ENCODE measurements at places on chromosomes 11 and 22.

- DNase-seq, result no peak
These were observed 35.5 kb upstream of the TTC12 start for GRCh38 chr11:113278925-113279324.

DNA sequence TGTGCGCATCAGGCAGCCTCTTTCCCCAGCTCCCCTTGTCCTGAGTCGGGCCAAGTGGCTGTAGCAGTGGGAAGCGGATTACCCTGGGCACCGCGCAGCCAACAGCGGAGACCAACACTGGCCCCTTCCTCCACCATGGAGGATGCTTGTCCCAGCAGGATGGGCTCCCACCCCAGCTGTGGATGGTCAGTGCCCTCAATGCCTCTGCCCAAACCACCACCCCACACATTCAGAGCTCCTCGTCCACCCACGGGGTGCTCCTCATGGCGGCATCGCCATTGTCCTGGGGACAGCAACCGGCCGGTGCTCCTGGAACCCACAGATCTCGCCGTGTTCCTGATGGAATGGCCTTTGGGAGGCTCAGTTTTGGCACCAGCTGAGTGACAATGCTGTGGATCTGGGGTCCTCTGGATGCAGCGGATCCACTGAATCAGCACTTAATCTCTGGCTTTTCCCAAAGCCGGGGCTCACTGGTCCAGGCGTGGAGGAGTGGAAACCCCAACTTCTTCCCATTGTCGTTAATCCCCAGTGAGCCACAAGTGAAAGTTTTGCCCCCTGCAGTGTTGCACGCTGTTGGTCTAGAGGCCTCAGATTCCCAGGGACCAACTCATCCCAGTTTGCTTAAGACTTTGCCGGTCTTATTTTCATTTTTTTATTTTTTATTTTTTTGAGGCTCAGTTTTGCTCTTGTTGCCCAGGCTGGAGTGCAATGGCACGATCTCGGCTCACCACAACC, 4.1 kb upstream of the B4GALNT4 start:
- no peak for DNase-seq

DNA sequence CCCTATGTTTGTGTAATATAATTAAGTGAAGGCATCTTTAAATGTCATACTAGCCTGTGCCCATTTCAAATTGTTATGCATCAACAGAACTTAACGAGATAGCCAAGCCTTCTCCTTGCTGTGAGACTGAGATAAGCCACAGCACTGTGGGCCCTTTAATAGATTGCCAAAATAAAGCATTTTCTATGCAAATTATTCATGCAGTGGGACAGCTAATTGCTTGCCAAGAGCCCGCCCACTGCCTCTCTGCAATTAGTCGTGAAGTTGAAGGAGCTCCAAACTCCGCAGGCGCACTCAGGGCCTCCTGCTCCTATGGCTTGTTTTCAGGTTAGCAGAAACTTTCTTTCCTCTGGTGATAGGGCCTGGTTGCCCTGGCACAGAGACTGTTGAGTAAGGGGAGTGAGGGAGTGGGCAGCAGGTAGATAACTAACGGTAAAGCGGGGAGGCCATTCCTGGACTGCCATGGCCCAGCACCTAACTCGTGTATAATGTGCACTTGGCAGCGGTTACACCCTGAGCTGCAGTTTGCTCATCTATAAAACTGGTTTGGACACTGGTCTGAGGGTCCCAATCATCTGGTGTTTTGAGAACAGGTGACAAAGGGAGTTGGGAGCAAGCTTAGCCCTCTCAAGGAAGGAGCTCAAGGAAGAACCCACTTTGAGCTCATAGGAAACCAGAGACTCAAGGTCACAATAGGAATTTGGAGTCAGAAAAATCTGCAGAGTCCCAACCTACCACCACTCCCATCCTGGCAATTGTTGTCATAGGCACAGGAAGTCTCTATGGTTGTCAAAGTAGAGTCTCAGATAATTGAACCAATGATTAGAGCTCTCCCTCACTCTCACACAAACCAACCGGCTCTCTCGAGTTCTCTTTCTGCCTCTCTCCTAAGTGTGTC, 33.9 kb upstream of the RIC3 start:
- DNase-seq, result peak; percentile 11

GRCh38 chr11:12991426-12991825, 17.7 kb upstream of the RASSF10 start:
- no peak for DNase-seq

DNA sequence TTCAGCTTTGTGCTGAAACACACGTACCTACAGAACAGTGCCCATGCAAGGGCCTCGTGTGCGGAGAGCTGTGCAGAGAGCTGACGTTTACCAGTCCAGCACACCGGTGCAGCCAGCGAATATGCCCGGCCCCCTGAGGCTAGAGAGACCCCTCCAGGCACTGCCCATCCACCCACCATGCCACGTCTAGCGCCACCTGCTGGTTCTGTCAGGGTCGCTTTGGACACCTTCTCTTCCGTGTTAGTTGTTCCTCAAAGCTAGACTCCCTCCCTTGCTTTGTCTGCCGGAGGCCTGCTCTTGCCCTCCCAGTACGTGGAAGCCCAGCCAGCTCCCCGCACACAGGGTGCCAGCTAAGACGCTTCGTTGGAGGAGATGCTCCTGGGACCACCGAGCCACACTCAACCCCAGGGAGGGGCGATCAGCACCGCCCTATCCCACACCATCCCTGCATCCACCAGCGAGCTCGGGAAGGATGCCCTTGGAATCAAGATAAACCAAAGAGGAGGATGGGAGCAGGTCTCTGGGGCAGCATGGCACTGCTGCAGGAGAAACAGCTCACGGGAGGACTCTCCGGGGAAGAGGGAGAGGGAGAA, 43.4 kb downstream of the CPT1A start:
- no peak for DNase-seq

- DNase-seq, result peak; percentile 24
These were observed 13.5 kb downstream of the RHBDD3 start for GRCh38 chr22:29254286-29254660.

- DNase-seq, result no peak
These were observed 101.0 kb downstream of the ME3 start for GRCh38 chr11:86571273-86571948.

DNA sequence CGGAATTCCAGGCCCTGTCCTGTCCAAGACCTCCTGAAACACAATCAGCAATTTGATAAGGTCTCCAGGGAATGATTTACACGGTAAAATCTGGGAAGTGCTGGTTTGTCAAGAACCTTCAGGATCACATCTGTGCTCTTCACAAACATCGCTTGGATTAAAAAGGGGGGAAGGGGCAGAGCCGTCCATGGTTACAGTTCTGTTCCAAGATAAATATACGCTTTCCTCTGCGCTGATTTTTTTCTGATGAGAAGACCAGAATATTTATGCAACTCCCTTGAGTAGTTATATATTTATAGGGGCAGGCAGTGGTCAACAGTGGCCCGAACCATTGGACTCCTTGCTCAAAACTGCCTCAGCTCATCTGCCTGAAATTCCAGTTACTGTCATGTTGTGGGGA, 9.2 kb upstream of the APOL5 start:
- no peak for DNase-seq

DNA sequence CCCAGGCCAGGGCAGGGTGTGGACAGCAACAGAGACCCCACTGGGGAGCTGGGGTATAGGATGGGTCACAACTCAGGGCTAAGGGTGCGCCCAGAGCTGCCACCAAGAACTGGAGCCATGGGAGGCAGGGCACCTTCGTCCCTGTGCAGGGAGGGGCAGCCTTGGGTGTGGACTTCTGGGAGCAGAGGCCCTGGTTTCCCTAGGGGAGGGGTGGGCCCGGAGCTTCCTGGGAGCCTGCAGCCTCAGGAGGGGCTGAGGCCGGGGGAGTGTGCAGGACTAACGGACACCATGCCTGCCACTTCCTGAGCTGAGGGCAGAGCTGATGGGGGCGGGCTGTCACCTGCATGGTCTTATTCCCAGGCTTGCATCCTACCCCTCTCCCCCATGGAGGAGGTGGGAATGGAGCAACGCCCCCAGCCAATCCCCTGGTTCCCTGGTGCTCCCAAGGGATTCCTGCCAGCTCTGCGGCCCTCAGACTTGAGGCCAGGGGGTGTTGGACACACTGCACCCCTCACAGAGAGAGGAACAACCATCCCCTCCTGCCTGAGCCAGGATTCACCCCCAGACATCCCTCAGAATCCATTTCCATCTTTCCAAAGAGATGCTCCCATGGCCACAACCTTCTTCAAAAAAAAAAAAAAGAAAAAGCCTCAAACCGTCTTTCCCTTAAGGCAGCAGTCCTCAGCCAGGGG, 225.7 kb downstream of the CTTN start:
- DNase-seq, result no peak

GRCh38 chr22:44822534-44822933, 70.2 kb downstream of the ARHGAP8 start:
- DNase-seq, result no peak

DNA sequence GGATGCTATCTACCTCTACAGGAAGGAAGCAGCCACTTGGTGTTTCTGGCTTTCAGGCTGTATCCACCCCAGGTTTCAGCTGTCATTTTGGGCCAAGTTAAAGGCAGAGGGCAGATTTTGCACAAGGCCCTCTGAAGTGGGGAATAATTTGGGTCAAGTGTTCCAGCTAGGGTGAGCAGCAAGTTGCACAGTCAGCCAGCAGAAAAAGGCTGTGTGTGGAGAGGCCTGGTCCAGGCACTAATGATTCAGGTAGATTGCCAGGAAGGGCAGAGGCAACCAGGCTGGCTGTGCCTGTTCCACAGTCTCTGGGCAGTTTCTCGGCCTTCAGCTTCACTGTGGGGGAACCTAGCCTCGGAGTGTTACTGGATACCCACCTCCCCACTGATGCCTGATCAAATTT, 8.6 kb upstream of the ELF5 start:
- no peak for DNase-seq

GRCh38 chr22:45310331-45310976, 720 bp downstream of the FAM118A start:
- DNase-seq, result no peak

GRCh38 chr22:39223091-39223710, 21.6 kb downstream of the PDGFB start:
- DNase-seq, result no peak

DNA sequence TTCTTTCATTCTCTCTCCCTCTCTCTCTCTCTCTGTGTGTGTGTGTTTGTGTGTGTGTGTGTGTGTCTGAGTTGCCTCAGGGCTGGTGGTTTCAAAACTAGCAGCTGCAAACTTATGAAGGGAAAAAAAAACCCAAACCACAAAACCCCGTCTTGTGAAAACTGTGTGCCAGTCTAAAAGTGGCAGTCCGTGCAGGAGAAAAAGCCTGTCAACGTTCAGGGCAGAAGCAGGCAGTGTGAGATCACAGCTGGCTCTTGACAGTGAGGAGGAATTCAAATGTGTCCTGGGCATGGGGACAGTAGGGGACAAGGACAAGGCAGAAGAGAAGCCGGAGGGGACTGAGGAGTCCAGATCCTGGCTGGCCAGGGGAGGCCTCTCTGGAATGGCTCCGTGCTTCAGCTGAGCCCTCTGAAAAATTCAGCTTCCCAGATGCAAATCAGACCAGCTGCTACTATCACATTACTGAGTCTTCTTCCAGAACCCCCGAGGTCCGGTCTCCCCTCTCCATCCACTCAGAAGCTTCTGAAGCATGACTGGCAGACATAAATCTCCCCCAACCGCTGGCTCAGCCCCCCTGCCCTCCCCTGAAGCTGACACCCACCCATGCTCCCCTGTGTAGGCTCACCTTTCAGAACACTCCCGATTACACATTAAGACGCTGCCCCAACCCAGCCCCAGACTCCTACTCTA, 31.9 kb downstream of the FLI1 start:
- DNase-seq, result no peak

DNA sequence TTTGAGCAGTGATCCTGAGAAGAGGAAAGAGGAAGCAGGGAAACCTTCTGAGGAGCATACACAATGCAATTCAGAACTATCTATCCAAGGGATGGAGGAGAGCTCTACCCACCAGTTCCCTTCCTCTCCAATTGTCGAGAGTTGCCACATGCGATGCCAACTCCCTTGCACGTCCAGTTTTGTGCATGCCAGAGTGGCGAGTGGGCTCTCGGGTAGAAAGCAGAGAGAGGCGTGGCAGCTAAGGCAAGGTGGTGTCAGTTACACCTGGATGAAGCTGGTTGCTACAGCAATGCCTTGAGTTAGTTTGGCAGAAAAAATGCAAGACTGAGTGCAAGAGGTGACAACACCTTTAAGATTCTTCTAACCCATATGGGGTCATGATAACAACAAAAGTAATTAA, 420.4 kb upstream of the CCDC90B start:
- no peak for DNase-seq

- DNase-seq, result no peak
These were observed 47.5 kb upstream of the PICALM start for GRCh38 chr11:86116386-86116726.

DNA sequence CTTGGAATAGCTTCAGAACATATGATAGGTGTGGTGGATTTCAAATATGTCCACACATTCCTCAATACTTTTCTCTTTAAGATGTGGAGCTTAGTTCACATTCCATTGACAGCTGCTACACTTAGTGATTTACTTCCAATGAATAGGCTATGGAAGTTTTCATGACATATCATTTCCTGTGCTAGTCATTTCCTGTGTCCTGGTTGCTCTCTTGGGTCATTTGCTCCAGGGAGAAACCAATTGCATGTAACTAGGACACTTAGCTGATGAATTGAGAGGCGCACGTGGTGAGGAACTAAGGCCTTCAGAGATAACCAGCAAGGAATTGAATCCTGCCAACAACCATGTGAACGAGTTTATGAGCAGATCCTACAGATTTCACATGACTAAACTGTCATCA, 120.9 kb downstream of the SLC17A6 start:
- no peak for DNase-seq

DNA sequence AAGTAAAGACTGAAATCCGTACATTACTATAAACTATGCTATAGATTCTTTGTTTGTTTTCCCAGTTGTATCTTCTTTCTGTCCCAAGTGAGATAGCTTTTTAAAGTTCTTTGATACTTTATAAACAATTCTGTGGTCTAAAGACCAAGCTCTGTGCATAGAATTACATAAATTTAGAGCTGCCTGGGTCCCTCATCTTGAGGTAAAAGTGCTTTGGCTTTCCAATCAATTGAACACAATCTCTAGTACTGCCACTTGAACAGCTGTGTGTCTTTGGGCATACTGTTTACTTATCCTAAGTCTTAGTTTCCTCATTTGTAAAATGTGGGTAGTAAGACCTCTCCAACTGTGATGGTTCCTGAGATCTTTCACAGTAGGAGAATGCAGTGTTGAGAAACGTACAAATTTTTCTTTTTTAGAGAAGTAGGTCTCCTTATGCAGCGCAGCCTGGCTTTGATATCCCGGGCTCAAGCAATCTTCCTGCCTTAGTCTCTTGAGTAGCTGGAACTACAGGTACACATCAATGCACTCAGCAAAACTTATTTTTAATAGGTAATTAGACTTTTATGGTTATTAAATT, 2.5 kb upstream of the EED start:
- no peak for DNase-seq

GRCh38 chr22:29964776-29965175, 81.8 kb downstream of the MTMR3 start:
- no peak for DNase-seq

DNA sequence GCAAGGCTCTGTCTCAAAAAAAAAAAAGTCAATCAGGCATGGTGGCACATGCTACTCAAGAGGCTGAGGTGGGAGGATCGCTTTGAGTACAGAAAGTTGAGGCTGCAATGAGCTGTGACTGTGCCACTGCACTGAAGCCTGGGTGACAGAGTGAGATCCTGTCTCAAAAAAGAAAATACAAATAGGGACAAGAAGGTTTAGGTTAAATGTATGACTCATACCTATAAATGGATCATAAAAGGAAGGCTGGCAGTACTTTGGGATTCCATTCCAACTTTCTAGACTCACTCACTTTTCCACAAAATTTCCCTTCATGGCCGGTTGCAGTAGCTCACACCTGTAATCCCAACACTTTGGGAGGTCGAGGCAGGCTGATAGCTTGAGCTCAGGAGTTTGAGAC, 25.6 kb upstream of the OSBP start:
- DNase-seq, result no peak

All from left lobe of liver (tissue), 2 donors.